ENCODE measurements at places on chromosomes 4 and X.

- no peak overlapping the region for H3K27ac ChIP-seq
- no peaks in the 10 kb centered on the region for H3K4me1 ChIP-seq
- no peak overlapping the region for H3K4me3 ChIP-seq
Measured at GRCh38 chr4:144384408-144384807, 243.9 kb upstream of the GYPA start.

DNA sequence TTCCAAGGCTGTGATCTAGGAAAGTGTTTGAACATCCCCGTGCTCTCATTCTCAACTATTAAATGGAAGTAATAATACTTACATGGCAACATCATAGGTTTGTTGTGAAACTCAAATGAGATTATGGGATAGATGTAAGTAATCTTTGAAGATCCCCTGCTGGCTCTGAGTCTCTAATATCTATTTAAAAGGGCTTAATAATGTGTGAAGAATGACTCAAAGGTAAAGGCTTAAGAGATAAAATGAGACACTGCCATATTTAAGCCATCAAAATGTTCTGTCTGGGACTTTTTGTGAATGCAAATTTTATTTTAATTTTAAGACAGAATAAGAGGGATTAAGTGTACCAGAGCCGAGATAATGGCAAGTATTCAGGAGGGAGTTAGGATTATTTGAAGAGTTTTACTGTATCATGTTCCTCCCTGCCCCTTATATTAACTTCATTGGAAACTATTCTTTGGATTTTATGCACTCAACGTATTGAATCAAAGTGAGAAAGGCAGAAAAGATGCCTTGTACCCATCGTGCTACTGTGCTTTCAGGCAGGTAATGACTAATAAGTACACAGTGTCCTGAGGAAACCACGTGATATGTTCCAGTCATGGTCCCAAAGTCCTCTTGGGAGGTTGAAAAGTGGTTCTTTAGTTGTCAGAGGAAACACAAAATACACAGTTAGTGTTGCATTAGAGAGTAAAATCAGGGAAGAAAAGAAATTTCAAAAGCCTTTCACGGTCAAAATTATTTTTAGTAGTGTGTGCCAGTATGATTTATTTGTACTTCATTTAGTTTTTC lies 192.4 kb downstream of the RBM46 start:
- H3K36me3 ChIP-seq: no peaks in the 10 kb centered on the region
- H3K27ac ChIP-seq: no peak overlapping the region
- H3K4me3 ChIP-seq: no peak overlapping the region
- no peaks in the 10 kb centered on the region for H3K4me1 ChIP-seq

DNA sequence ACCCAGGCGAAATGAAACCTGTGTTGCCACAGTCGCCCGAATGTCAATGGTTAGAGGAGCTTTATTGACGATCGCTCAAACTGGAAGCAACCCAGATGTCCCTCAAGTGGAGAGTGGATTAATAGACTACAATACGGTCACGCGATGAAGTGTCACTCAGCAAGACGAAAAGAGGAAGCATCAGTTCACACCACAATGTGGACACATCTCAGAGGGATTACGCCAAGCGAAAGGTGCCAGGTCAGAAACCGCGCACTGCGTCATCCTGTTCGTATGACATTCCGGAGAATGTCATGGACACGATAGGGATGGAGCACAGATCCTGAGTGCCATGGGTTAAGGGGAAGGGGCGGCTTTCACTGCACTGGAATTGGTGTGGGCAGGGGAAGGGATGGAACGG lies 111.7 kb downstream of the HMX1 start:
- H3K4me1 ChIP-seq: no peaks in the 10 kb centered on the region
- H3K27ac ChIP-seq: no peak overlapping the region
- H3K27me3 ChIP-seq: no peaks in the 10 kb centered on the region
- no peak for DNase-seq
- no peaks in the 10 kb centered on the region for H3K36me3 ChIP-seq

GRCh38 chr4:163384434-163384833 lies 40.7 kb downstream of the NPY5R start:
- DNase-seq: no peak
- peaks cover 18% of the 10 kb centered on the region for H3K27me3 ChIP-seq

GRCh38 chr4:160142579-160142978 lies 1039.7 kb downstream of the RAPGEF2 start:
- no peak overlapping the region for H3K4me3 ChIP-seq
- no peaks in the 10 kb centered on the region for H3K4me1 ChIP-seq
- H3K36me3 ChIP-seq: no peaks in the 10 kb centered on the region
- DNase-seq: no peak
- no peaks in the 10 kb centered on the region for H3K27me3 ChIP-seq

GRCh38 chrX:55787727-55788126 lies 70.2 kb downstream of the RRAGB start:
- DNase-seq: no peak
- no peaks in the 10 kb centered on the region for H3K27me3 ChIP-seq
- peaks cover 5% of the 10 kb centered on the region for H3K36me3 ChIP-seq

GRCh38 chr4:90419124-90419711 lies 292.0 kb downstream of the CCSER1 start:
- H3K4me3 ChIP-seq: no peak overlapping the region
- H3K4me1 ChIP-seq: no peaks in the 10 kb centered on the region
- H3K36me3 ChIP-seq: no peaks in the 10 kb centered on the region
- no peak overlapping the region for H3K27ac ChIP-seq

DNA sequence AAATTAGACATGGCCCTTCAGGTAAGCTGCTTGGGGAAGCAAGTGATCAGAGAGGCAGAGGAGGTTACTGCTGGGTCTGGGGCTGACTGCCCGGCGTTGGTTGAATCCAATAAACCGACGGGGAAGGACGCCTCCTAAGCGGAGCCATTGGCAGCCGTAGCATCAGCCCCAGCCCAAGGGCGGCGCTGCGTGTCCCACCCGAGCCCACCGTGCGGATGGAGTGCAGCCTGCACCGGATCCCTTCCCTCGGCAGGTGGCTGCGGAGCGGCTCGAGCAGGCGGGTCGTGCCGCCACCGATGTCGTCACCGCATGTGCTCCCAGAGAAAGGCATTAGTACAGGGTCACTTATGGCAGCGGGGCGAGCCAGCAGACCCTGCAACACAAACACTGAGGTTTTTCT lies 82.1 kb downstream of the ALPK1 start:
- H3K4me1 ChIP-seq: no peaks in the 10 kb centered on the region
- no peak for DNase-seq
- H3K36me3 ChIP-seq: peaks cover 16% of the 10 kb centered on the region
- H3K27ac ChIP-seq: no peak overlapping the region
- H3K27me3 ChIP-seq: no peaks in the 10 kb centered on the region

- no peak for DNase-seq
- H3K4me3 ChIP-seq: no peak overlapping the region
- no peaks in the 10 kb centered on the region for H3K36me3 ChIP-seq
- H3K27ac ChIP-seq: no peak overlapping the region
Measured at GRCh38 chr4:170305627-170306026, 215.9 kb upstream of the AADAT start.

DNA sequence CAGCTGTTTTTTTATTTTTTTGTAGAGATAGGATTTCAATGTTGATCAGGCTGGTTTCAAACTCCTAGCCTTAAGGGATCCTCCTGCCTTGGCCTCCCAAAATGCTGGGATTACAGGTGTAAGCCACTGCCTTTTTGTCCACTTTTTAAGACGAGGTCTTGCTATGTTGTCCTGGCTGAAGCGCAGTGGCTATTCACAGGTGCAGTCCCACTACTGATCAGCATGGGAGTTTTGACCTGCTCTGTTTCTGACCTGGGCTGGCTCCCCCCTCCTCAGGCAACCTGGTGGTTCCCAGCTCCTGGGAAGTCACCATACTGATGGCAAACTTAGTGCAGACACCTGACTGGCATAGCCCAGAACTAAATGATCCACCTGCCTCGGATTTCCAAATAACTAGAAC lies 2.3 kb upstream of the NSD2 start:
- H3K36me3 ChIP-seq: peaks cover 12% of the 10 kb centered on the region
- H3K4me1 ChIP-seq: peaks cover 26% of the 10 kb centered on the region
- H3K27ac ChIP-seq: no peak overlapping the region
- H3K27me3 ChIP-seq: peaks cover 3% of the 10 kb centered on the region
- no peak overlapping the region for H3K4me3 ChIP-seq
- no peak for DNase-seq

GRCh38 chr4:51909236-51909703 lies 66.3 kb downstream of the DCUN1D4 start:
- no peak for DNase-seq
- H3K4me1 ChIP-seq: peaks cover 7% of the 10 kb centered on the region
- no peak overlapping the region for H3K27ac ChIP-seq
- no peak overlapping the region for H3K4me3 ChIP-seq

DNA sequence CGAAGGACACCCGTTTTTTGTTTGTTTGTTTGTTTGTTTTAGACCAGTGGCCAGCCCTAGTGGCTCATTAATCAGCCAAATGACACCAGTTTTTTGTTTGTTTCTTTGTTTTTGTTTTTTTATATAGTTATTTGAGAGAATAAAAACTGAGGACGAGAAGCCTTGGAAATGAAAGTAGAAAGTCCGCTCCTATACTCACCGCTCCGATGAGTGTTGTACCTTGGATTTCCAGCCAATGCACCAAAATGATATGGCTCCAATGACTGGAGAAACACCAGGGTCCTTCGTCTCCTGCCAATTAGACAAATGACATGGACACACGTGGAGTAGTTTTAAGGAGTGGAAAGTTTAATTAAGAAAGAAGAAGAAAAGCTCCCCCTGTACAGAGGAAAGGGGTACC lies 87.9 kb downstream of the ZXDA start:
- H3K36me3 ChIP-seq: no peaks in the 10 kb centered on the region
- no peak overlapping the region for H3K27ac ChIP-seq
- H3K27me3 ChIP-seq: no peaks in the 10 kb centered on the region
- no peak for DNase-seq

DNA sequence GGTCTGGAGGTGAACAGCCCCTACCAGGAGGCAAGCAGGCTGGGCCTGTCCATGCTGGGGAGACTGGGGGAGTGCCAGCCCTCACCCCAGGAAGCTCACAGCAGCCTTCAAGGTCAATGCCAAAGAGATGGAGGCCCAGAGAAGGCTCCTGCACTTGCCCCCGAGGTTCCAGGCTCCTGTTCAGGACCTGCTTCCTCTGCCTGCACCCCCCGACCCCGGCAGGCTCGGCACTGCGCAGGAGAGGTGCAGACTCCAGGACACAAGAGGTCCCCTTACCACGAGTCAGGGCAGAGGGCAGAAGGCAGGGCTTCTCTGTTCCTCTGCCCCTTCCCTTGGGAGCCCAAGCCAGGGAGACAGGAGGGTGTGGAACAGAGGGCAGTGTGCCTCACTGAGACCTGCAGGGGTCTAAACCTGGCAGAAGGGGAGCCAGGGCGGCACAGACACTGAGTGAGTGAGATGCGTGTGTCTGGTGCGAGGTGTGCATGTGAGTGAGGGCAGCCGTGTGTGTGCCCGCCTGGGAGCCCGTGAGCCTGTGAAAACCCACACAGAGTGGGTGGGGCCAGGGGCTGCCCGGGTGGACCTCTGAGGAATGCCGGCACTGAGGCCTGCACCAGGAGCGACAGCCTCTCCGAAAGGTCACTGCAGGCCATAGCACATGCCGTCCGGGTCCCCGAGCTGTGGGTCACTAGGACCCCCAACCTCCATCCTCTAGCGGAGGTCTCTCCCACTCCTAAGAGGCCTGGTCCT lies 30.7 kb upstream of the FGFR3 start:
- peaks cover 22% of the 10 kb centered on the region for H3K27me3 ChIP-seq
- peaks cover 4% of the 10 kb centered on the region for H3K4me1 ChIP-seq
- no peak for DNase-seq
- H3K27ac ChIP-seq: no peak overlapping the region

GRCh38 chr4:40395908-40396793 lies 61.0 kb downstream of the CHRNA9 start:
- H3K36me3 ChIP-seq: no peaks in the 10 kb centered on the region
- no peaks in the 10 kb centered on the region for H3K27me3 ChIP-seq
- H3K4me1 ChIP-seq: no peaks in the 10 kb centered on the region
- no peak overlapping the region for H3K27ac ChIP-seq
- DNase-seq: no peak
- no peak overlapping the region for H3K4me3 ChIP-seq

- no peak overlapping the region for H3K4me3 ChIP-seq
- no peak overlapping the region for H3K27ac ChIP-seq
- no peaks in the 10 kb centered on the region for H3K4me1 ChIP-seq
- peaks cover 13% of the 10 kb centered on the region for H3K27me3 ChIP-seq
- no peak for DNase-seq
Measured at GRCh38 chr4:124253080-124253479, 459.5 kb downstream of the ANKRD50 start.

GRCh38 chr4:118801895-118802575 lies 33.9 kb downstream of the SEC24D start:
- DNase-seq: no peak
- H3K4me3 ChIP-seq: no peak overlapping the region
- no peaks in the 10 kb centered on the region for H3K4me1 ChIP-seq
- H3K36me3 ChIP-seq: peaks cover 5% of the 10 kb centered on the region
- H3K27ac ChIP-seq: no peak overlapping the region
- H3K27me3 ChIP-seq: no peaks in the 10 kb centered on the region

DNA sequence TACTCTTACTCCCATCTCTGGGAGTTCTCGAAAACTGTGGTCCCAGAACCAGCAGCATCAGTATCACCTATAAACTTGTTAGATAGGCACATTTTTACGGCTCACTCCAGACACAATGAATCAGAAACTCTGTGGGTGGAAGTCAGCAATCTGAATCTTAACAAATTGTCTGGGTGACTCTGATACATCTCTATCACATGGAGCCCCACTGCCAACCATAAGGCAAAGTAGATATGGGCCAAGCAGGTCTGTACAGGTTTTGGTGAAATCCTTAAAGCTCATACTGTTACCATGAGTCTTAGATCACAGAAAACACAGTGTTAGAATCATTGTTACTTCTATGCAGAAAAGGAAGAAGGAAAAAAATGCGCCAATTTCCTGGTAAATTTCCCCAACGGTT lies 122.5 kb upstream of the HCCS start:
- H3K27me3 ChIP-seq: no peaks in the 10 kb centered on the region
- no peaks in the 10 kb centered on the region for H3K4me1 ChIP-seq
- no peaks in the 10 kb centered on the region for H3K36me3 ChIP-seq
- no peak for DNase-seq
- no peak overlapping the region for H3K4me3 ChIP-seq

DNA sequence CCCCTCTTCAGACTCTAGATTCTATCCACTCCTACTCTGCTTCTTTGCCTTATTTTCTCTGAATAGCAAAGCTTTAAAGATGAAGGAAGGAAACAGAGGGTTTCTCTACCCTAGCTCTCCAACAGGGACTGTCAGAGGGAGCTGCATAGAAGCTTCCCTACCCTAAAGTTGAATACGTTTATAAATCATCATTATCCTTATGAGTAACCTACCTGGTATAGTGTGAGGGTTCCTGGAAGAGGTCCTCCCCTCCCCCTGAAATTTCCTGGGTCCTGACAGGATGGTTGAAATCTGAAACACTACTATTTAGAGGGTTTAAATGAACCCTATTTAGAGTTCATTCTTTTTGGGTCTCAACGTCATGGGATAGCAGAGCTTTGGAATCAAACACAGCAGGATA lies 187.0 kb upstream of the RBPJ start:
- H3K4me1 ChIP-seq: peaks cover 27% of the 10 kb centered on the region
- no peaks in the 10 kb centered on the region for H3K27me3 ChIP-seq
- no peak for DNase-seq
- no peak overlapping the region for H3K4me3 ChIP-seq
- peaks cover 2% of the 10 kb centered on the region for H3K36me3 ChIP-seq
- no peak overlapping the region for H3K27ac ChIP-seq

GRCh38 chr4:95250544-95251137 lies 298.1 kb downstream of the UNC5C start:
- no peaks in the 10 kb centered on the region for H3K36me3 ChIP-seq
- H3K4me1 ChIP-seq: peaks cover 3% of the 10 kb centered on the region
- no peak overlapping the region for H3K27ac ChIP-seq
- no peak for DNase-seq

GRCh38 chrX:122777766-122778165 lies 406.3 kb upstream of the GRIA3 start:
- H3K4me1 ChIP-seq: no peaks in the 10 kb centered on the region
- H3K36me3 ChIP-seq: no peaks in the 10 kb centered on the region
- DNase-seq: no peak
- no peak overlapping the region for H3K27ac ChIP-seq
- no peak overlapping the region for H3K4me3 ChIP-seq

All from activated naive CD8-positive, alpha-beta T cell treated with anti-CD3 and anti-CD28 coated beads for 36 hours (primary cell).